ENCODE measurements at places on chromosomes 13 and 19.

GRCh38 chr13:93344048-93344705, 117.6 kb downstream of the GPC6 start:
- no peak for DNase-seq

- DNase-seq, result no peak
Observed at GRCh38 chr13:59570204-59570603, 593.5 kb downstream of the DIAPH3 start.

DNA sequence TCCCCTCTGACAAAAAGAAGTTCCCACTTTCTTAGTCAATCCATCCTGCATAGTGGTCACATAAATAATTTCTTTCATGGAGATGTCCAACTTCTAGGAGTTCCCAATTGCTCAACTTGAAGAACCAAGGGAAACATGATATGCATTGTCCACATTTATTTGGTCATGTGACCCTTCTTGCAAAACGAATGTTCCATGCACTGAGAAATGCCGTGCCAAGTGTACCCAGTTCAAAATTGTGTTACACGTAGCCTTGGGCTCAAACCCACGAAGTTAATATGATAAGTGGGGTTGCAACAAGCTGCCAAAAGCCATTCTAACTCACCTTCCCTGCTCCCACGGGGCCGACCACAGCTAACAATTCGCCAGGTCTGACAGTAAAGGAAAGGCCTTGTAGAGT, 113.1 kb downstream of the ABCC4 start:
- DNase-seq, result no peak

- no peak for DNase-seq
Observed at GRCh38 chr19:19256072-19256969, 16.8 kb downstream of the TM6SF2 start.

DNA sequence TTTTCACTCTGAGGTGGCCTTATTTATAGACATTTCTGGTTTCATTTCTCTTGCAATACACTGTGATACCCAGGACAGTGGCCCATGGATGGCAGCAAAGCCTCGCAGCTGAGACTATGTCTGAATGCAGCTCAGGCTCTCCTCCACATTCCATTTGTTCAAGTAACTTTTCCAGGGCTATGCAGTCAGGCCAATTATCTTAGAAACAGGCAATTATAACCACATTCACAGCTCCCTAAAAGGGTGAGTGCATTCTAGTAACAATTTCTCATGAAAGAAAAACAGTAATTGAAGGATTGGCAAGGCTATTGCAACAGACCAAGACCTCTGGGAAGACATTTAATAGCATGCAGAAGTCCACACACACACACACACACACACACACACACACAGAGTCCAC, 264.0 kb downstream of the TBC1D4 start:
- DNase-seq, result no peak

DNA sequence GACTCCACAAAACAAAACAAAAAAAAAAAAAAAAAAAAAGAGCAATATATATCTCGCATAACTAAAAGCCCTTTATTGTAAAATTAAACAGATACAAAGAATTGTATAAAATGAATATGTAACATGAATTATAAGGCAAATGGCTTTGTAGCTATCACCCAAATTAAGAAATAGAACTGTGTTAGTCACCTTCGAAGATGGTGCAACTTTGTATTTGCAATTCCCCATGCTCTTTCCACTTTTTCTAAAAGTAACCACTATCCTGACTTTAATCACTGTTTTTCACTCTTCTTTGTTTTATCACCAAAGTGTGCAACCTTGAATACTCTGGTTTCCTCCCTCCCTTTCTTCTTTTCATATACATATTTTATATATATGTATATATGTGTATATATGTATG, 57.1 kb upstream of the HTR2A start:
- no peak for DNase-seq

- DNase-seq, result no peak
Observed at GRCh38 chr19:28933039-28933438, 279.9 kb downstream of the UQCRFS1 start.

GRCh38 chr19:8616861-8617260, 6.3 kb upstream of the ADAMTS10 start:
- no peak for DNase-seq

GRCh38 chr19:35337097-35337983, 8.4 kb downstream of the CD22 start:
- DNase-seq, result no peak

DNA sequence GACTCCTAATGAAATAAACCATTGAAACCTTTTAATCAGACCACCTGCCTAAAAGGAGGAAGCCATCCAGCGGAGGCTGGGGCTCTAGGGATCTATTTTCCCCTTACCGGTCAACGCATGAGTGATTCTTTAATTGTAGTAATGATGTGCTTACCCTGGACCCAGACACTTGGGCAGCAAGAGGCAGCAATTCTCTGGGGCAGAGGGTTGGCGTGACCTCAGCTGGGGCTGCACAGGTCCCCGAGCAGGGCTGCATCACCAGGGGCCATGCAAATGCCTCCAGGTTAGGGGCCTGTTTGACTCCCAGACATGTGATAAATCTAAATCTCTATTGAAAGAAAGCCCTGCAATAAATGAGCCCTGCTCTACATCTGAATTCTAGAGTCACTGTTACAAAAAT, 194.2 kb upstream of the TSHZ3 start:
- DNase-seq, result no peak

DNA sequence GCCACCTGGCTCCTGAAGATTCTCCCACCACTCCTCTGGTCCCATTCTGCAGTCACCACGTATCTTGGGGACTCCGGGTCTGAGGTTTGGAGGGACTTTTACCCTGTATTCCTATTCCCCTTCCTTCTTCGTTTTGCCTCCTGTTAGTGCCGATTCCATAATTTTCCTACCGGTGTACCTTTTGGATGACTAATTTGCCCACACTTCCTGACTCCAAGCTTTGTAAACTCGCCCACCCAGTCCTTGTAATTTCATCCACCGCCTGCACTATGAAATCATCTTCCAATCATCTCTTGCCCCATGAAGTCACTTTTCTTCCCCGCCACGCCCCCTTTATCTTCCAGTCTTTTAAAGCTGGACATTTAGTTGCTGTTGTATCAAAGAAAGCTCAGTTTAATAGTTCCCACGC, 572 bp downstream of the UCHL3 start:
- DNase-seq, result peak; percentile 18

GRCh38 chr13:97568850-97569249, 134.9 kb downstream of the RAP2A start:
- DNase-seq, result no peak

DNA sequence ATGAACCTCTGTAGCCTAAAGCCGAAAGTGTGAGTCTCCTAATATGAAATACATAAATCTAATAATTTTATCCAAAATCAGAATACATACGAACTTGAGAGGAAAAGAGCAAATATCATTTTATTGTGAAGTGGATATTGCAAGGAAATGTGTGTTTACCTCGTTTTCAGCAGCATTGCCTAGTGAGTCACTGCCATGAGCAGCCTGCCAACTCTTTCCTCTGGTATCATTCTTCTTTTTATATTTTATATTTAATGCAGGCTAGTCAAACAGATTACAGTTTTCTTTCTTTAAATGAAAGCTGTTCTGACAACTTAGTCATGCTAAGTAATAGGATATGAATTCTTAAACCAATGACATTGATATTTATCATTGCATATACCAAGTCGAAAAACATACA, 44.2 kb downstream of the EDNRB start:
- no peak for DNase-seq

- peak; percentile 91 for DNase-seq
Observed at GRCh38 chr19:51441410-51442390, 16.6 kb downstream of the SIGLEC8 start.

GRCh38 chr13:104577071-104577815, 1511.0 kb upstream of the SLC10A2 start:
- no peak for DNase-seq

- DNase-seq, result no peak
Observed at GRCh38 chr19:10617409-10618121, 7.8 kb upstream of the SLC44A2 start.

DNA sequence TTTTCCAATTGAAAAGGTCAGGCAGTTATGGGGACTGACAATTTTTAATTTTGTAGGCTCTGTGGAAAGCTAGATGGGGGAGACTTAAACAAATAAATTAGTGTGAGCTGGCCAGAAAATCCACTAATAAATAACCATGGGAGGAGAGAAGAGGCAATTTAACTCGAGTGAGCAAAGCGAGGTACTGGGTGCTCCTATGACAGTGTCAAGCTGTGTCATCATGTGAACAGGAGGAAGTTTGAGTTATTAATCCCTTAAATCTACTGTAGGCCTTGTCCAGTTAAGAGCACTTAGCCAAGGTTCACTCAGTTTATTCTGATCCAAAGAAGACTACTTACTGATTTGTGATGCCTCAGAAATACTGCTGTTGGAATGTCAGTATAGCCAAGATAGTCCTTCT, 122.8 kb downstream of the OXGR1 start:
- DNase-seq, result no peak

DNA sequence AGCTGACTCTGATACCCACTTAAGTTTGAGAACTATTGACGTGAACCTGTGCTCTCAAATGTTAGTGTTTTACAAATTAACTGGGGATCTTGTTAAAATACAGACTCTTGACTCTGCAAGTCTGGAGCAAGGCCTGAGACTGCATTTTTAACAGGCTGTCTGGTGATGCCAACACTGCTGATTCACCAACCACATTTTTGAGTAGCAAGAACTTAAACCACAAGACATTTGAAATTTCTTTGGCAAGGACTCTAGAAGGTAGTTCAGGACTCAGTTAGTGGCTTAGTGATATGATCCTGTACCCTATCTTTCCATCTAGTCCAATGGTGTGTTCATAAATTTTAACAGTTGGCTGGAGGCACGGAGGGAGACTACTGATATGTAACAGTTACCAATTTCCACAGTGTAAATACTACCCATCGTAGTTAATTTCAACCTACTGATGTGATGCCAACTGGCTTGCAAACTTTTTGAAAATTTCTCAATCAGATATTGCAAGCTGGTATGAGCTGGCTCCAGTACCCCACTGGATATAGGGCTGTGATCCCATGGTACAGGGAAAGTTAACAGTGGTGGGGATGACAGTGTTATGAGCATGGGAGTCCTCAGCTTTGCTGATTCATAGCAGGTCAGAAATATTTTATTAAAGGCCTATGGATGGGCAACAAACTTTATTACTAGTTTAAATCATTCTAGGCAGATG, 255.1 kb downstream of the TBC1D4 start:
- DNase-seq, result no peak

DNA sequence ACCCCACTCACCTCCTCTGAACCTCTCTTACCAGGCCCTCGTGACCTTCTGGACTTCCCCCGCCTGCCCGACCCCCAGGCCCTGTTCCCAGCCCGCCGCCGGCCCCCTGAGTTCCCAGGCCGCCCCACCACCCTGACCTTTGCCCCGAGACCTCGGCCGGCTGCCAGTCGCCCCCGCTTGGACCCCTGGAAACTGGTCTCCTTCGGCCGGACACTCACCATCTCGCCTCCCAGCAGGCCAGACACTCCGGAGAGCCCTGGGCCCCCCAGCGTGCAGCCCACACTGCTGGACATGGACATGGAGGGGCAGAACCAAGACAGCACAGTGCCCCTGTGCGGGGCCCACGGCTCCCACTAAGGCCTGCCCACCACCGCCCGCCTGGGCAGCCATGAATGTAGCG, 3.2 kb downstream of the TTC9B start:
- no peak for DNase-seq

DNA sequence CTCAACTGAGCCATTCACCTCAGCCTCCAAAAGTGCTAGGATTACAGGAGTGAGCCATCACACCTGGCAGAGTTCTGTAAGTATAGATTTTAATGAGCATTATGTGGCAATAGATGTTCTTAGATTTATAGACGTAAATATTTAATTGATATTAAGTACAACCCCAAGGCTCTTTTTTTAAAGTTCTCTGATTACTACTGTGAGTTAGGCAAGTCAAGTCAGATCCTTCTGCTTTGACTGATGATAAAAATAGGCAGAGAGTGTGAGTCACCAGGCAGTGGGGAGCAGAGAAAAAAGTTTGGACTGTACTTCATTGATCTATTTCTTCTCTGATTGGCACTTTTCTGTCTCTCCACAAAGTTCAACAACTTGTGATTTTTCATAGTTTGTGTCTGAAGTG, 1379.9 kb downstream of the UQCRFS1 start:
- DNase-seq, result no peak

- no peak for DNase-seq
Observed at GRCh38 chr19:39878398-39878797, 32.2 kb upstream of the FBL start.

GRCh38 chr13:37226971-37227370, 121.5 kb upstream of the CSNK1A1L start:
- DNase-seq, result no peak

DNA sequence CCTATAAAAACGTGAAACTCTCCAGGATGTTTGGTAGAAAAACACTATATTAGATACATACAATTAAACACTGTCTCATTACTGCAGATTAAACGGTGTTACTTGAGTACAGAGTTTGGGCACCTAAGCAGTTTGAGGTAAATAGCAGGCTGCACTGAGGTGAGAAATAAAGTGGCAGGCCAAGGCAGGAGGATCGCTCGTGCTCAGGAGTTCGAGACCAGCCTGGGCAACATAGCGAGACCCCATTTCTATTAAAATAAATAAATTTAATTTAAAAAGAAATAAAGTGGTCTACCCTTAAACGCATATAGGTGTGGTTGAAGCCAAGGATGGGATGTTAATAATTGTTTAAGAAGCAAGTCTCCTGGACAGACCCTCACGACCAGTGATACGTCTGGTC, 1.2 kb downstream of the PSPC1 start:
- no peak for DNase-seq

DNA sequence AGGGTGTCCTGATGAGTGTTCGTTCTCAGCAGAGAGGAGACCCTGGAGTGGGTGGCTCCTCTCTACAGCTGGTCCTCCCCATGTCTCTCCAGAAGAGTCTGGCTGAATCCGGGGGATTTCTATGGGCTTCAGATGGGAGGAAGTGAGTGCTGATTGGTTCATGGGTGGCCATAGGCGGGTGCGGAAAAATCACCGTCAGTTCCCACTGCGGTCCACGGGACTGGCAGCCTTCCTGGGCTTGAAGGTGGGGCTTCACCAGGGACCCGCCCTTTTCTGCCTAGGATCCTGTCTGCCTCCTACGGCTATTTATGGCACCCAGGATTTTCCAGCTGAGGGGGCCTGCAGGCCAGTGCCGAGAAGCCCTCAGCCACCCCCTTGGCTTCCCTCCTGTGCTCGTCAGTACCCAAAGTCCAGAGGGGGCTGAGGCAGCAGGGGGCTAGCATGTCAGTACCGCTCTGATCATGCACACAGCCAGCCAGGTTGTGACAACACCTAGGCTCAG, 18.4 kb downstream of the CPB2 start:
- DNase-seq, result no peak

DNA sequence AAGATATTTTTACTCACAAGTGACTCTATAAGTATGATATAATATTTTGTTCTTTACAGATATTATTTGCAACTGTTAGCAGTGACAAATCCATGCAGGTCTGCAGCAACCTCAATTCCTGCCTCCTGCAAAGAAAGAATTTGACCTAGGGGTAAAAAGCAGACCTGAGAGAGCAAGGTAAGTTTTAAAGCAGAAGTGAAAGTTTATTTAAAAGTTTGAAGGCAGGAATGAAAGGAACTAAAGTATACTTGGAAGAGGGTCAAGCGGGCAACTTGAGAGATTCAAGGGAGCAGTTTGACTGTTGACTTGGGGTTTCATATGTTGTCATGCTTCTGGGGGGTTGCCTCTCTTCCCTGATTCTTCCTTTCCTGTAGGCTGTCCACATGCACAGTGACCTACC, 520.1 kb upstream of the PCDH20 start:
- no peak for DNase-seq
